Renal cortical epithelial cell (primary cell): ENCODE measurements at places on chromosomes 4 and X. TPM values are rescaled to one million over a fixed set of nuclear protein-coding genes. Genes with fewer than 3 reads are reported as not detected.

EXOC1L gene
- total RNA-seq, result not detected in 2 replicates

TSPAN6 gene
- 56.6 and 79.7 TPM in 2 replicates for total RNA-seq

VCX gene
- total RNA-seq, result not detected in 2 replicates

CYBB gene
- total RNA-seq, result 0.15 and 0.17 TPM in 2 replicates

KDR gene
- 0.17 and 0.30 TPM in 2 replicates for total RNA-seq

XKRX gene
- 0.17 and 0.30 TPM in 2 replicates for total RNA-seq

GPRIN3 gene
- 0.87 and 3.5 TPM in 2 replicates for total RNA-seq

YIPF7 gene
- total RNA-seq, result not detected in 2 replicates

TMEM156 gene
- total RNA-seq, result not detected in 2 replicates

HMGB3 gene
- total RNA-seq, result 16.5 and 31.6 TPM in 2 replicates

SMR3B gene
- total RNA-seq, result not detected in 2 replicates

TMEM35A gene
- 0.30 TPM in 1 of 2 replicates, not detected in the other for total RNA-seq

SCML1 gene
- total RNA-seq, result 3.5 and 4.9 TPM in 2 replicates

SPANXA1 gene
- total RNA-seq, result not detected in 2 replicates

EDA2R gene
- 6.3 and 15.2 TPM in 2 replicates for total RNA-seq

SERTM2 gene
- total RNA-seq, result 0.17 and 0.40 TPM in 2 replicates

DMP1 gene
- not detected in 2 replicates for total RNA-seq

GPC3 gene
- 1.8 TPM in 1 of 2 replicates, not detected in the other for total RNA-seq

CSN1S1 gene
- total RNA-seq, result not detected in 2 replicates

TNIP3 gene
- 0.30 and 0.35 TPM in 2 replicates for total RNA-seq

GAGE12J gene
- not detected in 2 replicates for total RNA-seq

MTCP1 gene
- 4.2 and 5.2 TPM in 2 replicates for total RNA-seq

TMPRSS11D gene
- total RNA-seq, result not detected in 2 replicates

ALB gene
- not detected in 2 replicates for total RNA-seq

RHOH gene
- total RNA-seq, result not detected in 2 replicates

MAGEA1 gene
- not detected in 2 replicates for total RNA-seq

CT45A3 gene
- not detected in 2 replicates for total RNA-seq

POU4F2 gene
- 0.35 TPM in 1 of 2 replicates, not detected in the other for total RNA-seq

HMGN5 gene
- total RNA-seq, result 1.6 and 4.4 TPM in 2 replicates

ADH1B gene
- total RNA-seq, result not detected in 2 replicates

NOP14 gene
- total RNA-seq, result 15.5 and 30.5 TPM in 2 replicates

ABCG2 gene
- total RNA-seq, result 0.55 and 3.1 TPM in 2 replicates

F9 gene
- total RNA-seq, result not detected in 2 replicates

PNMA6F gene
- total RNA-seq, result not detected in 2 replicates

GPR101 gene
- not detected in 2 replicates for total RNA-seq

RAB39B gene
- under 0.01 and 0.35 TPM in 2 replicates for total RNA-seq

CT55 gene
- not detected in 2 replicates for total RNA-seq

SPANXC gene
- not detected in 2 replicates for total RNA-seq

SEC24D gene
- total RNA-seq, result 42.5 and 62.1 TPM in 2 replicates

GAB1 gene
- 12.0 and 13.2 TPM in 2 replicates for total RNA-seq

ERVMER34-1 gene
- 5.4 and 8.7 TPM in 2 replicates for total RNA-seq

ZAR1 gene
- total RNA-seq, result 0.17 TPM in 1 of 2 replicates, not detected in the other

PCDH7 gene
- 0.94 and 4.0 TPM in 2 replicates for total RNA-seq

UFSP2 gene
- total RNA-seq, result 39.6 and 48.8 TPM in 2 replicates

CYP2U1 gene
- 11.8 and 12.2 TPM in 2 replicates for total RNA-seq

AVPR2 gene
- total RNA-seq, result 0.70 and 1.0 TPM in 2 replicates

RS1 gene
- 0.05 and 0.17 TPM in 2 replicates for total RNA-seq

TENT5D gene
- 0.15 and 0.17 TPM in 2 replicates for total RNA-seq

TLR2 gene
- 23.5 and 43.6 TPM in 2 replicates for total RNA-seq

ITGB1BP2 gene
- 0.17 and 1.1 TPM in 2 replicates for total RNA-seq

PRR32 gene
- total RNA-seq, result not detected in 2 replicates

FAM184B gene
- not detected in 2 replicates for total RNA-seq

TRIM2 gene
- 110 and 181 TPM in 2 replicates for total RNA-seq

SPRY1 gene
- total RNA-seq, result 7.9 and 8.0 TPM in 2 replicates

RTL3 gene
- not detected in 2 replicates for total RNA-seq

ATP8A1 gene
- total RNA-seq, result 4.0 and 38.4 TPM in 2 replicates
